ENCODE measurements at places on chromosomes 6 and 20.

DNA sequence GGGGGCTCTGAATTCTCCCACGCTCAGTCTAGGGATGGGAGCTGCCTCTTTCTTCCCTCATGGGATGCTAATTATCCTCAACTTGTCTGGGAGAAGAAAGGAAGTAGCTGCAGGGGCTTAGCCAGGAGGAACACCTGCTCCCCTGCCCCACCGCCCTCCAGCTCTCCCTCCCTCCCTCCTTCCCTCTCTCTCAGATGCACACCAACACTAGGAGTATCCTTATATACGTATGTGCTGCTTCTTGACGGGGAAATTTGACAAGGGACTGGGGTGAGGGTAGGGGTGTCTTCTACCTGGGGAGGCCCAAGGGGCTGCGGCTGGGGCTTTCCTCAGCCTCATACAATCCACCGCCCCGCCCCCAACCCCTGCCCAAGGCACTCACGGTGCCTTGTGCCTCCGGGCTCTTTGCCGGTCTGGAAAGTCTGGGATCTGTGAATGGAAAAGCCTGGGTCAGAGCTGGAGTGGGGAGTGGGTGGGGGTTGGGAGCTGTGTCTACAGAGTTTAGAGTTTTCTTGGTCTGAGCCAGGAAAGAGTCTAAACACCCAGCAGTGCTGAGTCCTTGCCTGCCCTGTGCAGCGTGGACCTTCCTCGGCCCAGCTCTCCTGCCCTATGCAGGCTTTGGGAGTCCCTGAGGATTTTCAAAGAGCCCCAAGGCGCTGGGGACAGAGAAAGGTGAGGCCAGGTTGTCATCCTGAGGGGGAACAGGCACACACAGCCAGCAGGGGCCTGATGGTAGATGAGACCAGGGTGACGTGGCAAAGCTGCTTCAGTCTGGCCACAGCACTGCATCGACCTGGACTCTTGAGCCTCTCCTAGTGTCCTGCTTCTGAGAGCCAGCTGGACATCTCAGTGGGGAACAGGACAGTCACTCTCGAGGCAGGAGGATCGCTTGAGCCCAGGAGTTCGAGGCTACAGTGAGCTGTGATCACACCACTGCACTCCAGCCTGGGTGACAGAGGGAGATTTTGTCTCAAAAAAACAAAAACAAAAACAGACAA is 29.3 kb upstream of the EMILIN3 start:
- no peak for DNase-seq

- peak; percentile 9 for DNase-seq
Measured at GRCh38 chr20:35478804-35479472, 23.5 kb downstream of the CEP250 start.

- DNase-seq: no peak
Measured at GRCh38 chr6:44251576-44252524, 4.9 kb downstream of the HSP90AB1 start.

GRCh38 chr6:12679341-12679740 is 37.2 kb upstream of the PHACTR1 start:
- no peak for DNase-seq

DNA sequence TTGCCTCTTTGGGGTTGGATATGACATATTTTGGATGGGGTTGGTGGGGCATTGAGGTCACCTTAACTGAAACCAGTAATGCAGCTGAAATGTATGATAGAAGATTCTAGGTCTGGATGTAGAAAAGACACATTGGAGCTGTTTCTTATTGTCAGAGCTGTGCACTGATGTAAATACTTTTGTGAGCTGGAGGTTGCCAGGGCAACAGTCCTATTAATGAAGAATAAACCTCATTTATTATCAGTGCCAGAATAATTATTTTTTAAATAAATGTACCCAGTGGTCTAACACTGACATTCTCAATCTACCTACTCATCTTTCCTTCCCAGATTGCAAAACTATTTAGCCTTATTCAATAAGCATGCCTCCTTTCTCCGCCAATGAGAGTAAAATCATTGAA is 57.0 kb downstream of the CAP2 start:
- DNase-seq: no peak

DNA sequence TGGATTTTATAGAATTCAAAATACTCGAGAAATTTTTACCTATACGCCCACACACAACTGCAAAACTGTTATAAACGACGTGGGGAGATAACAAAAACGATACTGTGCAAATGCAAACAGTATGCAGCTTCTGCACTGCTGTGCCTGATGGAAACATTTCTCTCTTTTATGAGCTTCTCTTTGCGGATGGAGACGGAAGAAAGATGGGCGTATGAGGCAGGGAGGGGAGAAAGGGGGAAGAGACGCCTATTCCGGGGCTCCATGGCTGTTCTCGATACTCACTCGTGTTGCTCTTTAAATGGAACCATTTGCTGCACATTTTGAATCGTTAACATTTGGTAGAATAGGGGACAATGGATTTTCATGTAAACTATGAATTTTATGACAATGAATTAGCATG is 69.1 kb upstream of the EXOC2 start:
- DNase-seq: no peak

DNA sequence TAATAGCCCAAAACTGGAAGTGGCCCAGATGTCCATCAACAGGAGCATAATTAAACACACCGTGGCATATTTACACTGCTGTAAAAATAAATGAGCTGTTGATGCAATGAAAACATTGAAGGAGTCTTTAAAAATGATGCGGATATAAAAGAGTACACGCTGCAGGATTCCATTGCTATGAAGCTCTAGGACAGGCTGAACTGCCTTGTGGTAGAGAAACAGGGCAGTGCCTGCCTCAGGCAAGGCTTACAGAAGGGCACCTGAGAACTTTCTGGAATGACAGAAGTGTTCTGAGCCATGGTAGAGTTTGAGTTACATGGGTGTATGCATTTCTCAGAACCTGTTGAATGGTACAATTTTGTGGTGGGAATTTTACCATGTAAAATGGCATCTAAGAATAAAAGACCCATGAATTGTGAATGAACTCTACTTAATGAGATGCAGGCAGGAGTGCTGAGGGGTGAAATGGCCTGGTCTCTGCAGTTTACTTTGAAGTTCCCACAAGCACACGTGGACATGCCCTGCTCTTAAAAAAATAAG is 45.3 kb upstream of the RIN2 start:
- DNase-seq: no peak

GRCh38 chr6:108660251-108660650 is 99.5 kb downstream of the FOXO3 start:
- no peak for DNase-seq

DNA sequence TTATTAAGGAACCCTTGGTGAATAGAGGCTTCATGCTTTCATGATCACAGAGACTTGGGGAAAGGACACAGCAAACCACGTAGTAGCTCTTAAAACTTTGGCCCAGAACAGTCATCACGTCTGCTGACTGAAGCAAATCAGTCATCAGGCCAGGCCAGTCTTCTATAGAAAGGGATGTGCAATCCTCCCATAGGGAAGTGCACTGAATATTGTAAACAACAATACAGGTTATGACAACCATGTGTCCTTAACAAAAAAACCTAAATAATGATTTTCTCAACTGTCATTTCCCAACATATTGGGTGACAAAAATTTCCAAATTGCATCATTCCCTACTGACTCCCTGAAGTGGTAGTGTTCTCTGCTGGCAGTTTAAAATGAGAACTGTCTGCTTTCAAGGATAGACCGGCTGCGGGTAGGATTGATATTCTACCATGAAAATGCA is 388.2 kb upstream of the CITED2 start:
- DNase-seq: no peak

DNA sequence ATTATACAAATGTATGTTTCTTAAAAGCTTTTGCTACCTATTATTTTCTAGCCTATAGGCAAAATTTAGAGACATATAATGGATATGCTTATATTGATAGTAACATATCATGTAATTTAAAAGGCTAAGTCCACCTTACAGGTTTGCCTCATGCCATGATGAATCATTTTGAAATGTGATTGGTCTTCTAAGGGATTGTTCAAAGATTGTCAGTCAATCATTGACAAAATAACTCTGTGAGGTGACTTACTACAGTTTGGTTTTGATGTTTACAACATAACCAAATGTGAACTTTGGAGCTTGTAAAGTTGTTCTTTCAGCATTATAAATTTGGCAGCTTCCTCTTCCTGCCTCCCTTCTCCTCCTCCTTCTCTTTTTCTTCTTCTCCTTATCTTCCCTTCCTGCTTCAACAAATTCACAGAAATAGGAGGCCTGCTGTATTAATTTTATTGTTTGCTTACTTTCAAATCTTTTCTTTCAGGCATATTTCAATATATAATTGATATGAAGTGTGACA is 39.7 kb upstream of the ZFP64 start:
- no peak for DNase-seq

GRCh38 chr20:25252230-25252651 is 4.4 kb downstream of the PYGB start:
- no peak for DNase-seq

DNA sequence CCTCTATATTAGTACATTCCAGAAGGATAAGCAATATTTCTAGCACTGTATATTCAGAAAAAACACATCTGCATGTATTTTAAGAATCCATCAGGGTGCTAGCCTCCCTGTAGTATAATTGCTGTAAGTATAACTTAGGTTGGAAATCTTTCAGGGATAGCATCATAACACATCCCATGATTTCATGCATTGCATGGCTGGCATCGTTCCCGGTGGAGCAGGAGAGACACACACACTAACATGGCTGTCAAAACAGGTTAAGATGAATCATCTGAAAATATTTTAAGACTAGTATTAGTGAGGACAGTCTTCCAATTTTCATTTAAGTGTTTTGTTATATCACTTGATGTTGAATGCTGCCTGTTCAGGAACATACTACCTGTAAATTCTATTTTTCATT is 32.1 kb upstream of the CENPW start:
- no peak for DNase-seq

DNA sequence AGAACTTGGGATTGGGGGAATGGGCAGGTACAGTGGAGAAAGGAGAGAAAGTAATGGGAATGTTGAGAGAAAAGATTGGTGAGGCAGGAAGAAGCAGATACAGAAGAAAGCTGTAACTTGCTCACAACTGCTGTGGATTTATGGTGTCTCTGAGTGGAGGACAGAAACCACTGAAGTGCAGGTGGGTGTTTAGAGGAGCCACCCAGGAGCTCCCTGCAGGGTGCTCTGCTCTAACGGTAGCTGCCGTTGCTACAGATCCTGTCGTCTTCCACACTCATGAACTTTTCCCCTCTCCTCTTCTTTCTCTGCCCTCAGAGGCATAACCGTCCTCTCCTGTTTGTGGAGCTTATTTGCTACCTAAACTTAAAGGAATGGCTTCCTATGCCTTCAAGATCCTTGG is 27.5 kb upstream of the MAPK13 start:
- DNase-seq: no peak

GRCh38 chr20:46720776-46721425 is 11.5 kb downstream of the SLC2A10 start:
- no peak for DNase-seq

- no peak for DNase-seq
Measured at GRCh38 chr6:136104556-136104955, 145.6 kb downstream of the MTFR2 start.

GRCh38 chr6:136365776-136366354 is 76.2 kb upstream of the BCLAF1 start:
- no peak for DNase-seq

DNA sequence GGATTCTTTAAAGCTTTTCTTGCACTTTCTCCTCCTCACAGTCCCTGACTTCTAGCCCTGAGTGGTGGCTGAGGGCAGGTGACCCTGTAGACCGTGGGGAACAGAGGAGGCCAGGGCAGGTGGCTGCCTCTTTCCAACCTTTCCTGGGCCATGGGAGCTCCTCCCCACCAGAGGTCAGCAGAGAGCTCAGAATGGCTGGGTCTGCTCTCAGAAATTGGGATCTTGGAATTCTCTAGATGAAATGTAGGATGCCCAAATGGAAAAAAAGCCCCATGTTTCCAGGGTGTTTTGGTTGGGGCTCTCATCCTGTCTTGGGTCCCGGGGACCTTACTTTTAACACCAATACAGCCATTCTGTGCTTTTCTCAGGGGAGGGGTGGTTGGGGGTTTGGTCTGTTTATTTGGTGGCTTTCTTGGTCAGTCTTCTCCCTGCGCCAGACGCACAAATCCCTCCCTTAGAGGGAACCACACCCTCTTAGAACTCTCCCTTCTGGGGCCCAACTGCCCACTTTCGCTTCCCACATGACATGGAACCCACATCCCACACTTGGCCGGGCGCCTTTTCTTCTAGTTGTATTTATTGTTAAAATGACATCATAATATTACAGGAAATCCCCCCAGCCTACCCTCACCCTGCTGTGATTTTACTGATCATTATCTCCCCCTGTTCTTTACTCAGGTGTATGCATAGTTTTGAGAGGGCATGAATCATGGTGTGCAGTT is 17.9 kb downstream of the GNAS start:
- DNase-seq: no peak

DNA sequence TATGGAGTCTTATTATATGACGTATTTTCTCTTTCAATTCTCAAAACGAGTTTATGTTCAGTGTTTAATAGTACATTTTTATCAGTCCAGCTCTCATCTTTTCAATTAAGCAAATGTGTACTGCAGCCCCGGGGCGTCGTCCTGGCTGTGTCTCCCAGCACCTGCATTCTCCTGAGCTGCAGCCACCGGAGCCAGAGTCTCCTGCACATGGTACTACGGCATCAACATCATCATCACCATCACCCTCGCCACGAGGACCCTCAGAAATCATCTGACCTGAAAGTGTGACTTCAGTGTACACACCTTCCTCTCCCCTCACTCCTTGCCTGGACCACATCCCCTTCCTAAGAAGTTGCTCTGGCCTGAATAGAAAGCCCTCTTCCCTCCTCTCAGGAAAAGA is 267.7 kb upstream of the ARID1B start:
- no peak for DNase-seq
